NCI-H1105 (cell line): ENCODE measurements at places on chromosomes 5 and 9.

DNA sequence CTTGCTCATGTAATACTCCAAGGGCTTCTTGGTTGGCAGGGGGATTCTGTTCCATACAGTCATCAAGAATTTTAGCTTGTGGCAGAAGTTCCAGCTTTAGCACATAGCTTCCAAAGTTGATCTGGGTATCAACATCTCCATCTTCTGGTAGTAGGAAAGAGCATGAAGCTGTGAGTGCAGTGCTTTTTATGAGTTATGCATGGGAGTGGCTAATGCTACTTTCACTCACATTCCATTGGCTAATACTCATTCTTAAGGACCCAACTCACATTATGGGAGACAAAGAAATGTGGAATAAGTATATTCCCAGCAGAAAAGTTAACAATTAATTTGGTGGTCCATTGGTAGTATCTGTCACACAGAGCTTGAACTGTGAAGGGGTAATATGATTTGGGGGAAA lies 194.2 kb upstream of the CHD1 start:
- no peak for DNase-seq

GRCh38 chr9:137156567-137157375 lies 13.1 kb downstream of the LRRC26 start:
- DNase-seq, result no peak

GRCh38 chr5:61809651-61810050 lies 477.6 kb downstream of the ZSWIM6 start:
- peak; percentile 61 for DNase-seq

- DNase-seq, result no peak
These were observed 30.1 kb downstream of the FXN start for GRCh38 chr9:69065660-69066059.

DNA sequence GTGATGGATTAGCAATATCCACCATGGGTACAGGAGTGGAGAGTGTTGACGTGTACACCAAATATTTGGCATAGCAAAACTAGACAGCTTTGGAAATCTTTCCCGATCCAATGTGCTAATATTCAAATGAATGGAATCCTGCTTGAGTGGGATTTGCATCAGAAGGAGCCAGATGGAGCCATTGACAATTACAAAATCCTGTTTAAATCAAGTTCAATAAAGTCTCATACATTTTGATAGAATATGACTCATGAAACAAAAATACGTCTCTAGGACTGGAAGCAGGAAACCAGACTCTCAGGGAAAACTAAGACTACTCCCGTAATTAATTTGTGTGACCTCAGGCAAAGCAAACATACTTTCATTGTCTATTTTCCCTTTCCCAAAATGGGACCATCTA lies 13.0 kb downstream of the TNC start:
- no peak for DNase-seq

DNA sequence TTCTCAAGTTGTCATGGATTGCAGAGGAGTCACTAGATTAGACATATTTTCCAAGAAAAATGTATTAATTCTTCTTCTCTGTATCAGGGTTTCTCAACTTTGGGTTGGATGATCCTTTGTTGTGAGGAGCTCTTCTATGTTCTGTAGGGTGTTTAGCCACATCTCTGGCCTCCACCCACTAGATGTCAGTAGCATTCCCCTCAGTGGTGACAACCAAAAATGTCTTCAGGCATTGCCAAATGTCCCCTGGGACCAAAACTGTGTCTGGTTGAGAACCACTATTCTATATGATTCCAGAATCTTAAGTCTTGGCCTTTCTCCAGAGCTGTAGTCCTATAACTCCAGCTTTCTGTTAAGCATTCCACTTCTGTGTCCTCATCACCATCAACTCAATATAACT lies 220.9 kb downstream of the KIAA0825 start:
- no peak for DNase-seq

- DNase-seq, result no peak
These were observed 15.0 kb downstream of the ANKRD33B start for GRCh38 chr5:10578869-10579268.

DNA sequence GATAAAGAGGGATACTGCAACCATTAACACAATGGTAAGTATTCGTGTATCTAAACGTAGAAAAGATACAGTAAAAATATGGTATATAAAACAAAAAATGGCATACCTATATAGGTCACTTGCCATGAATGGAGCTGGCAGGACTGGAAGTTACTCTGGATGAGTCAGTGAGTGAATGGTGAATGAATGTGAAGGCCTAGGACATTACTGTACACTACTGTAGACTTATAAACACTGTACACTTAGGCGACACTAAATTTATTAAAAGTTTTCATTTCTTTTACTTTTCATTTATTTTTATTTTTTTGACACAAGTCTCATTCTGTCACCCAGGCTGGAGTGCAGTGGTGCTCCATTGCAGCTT lies 14.1 kb downstream of the TDRD7 start:
- no peak for DNase-seq

- no peak for DNase-seq
These were observed 174.0 kb downstream of the RAPGEF6 start for GRCh38 chr5:131460867-131461572.

- no peak for DNase-seq
These were observed 36.8 kb upstream of the NIPBL start for GRCh38 chr5:36839489-36840476.

GRCh38 chr5:3729631-3730030 lies 134.0 kb downstream of the IRX1 start:
- DNase-seq, result no peak

DNA sequence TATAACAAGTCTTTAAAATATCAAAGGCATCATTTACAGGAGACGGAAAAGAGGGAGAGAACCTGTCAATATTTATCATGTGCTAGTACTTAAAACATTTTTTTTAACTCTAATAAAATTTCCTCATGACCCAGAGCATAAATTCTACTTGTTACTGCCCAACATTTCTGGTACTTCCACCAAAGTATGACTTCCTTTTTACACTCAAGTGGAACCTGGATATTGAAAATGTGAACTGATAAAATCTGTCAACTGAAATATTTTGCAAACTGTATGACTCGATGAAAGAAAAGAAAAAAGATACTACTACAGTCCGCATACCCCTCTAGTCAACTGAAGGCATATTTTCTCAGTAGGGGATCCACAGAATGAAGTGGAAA lies 37.1 kb downstream of the FAM13B start:
- DNase-seq, result no peak

- DNase-seq, result no peak
These were observed 790.1 kb downstream of the TLE1 start for GRCh38 chr9:80899208-80899607.

- no peak for DNase-seq
These were observed 306.8 kb downstream of the SEMA5A start for GRCh38 chr5:9239071-9239470.

DNA sequence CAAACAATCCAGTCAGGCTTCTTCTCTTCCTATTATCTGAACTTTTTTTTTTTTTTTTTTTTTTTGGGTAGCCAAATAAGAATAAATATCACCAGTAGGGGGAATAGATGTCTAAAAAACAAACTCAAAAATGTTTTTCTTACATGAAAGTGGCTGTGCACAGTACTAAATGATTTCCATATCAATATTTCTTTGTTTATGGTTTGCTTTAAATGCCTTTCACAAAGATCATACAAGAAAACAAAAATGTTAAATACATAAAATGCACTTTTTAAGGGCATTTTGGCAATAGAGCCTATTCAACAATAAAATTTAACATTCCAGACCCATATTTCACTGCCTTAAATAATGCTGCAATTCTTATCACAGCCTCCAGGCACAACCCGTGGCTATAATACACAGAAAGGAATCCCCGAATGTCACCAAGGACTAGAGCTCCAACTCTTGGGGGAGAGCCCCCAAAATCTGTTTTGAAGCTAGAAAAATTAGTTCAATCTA lies 91.1 kb upstream of the TBCA start:
- no peak for DNase-seq

DNA sequence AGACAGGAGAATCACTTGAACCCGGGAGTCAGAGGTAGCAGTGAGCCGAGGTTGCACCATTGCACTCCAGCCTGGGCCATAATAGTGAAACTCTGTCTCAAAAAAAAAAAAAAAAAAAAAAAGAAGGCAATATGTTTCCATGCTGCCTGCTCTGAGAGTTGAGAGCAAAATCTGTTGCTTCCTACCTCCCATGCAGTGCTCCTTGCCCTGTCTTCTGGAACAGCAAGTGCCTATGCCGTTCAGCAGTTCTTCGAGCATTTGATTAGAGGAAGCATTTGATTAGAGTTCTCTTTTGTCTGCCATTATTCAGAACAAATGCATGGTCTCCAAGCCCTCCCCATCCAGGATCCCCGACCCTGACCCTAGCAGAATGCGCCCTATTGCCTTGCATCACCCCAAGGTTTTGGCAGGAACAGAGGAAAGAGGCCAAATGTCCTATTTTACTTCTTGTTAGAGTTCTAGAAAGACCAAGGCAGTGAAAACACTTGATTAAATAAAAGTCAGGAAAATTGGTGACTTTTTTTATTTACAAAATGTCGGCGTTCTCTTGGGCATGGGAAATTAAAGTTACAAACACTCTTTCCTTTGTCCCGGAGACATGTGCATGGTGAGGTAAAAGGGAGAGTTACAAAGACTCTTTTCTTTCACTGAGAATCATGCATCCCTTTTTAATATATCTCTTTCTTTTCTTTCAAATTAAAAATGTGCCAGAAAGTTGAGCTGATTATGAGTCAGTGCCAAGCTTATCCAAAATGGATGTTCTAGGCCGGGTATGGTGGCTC lies 27.8 kb upstream of the FSD1L start:
- no peak for DNase-seq
